Calu3 (cell line): ENCODE measurements at places on chromosomes 7 and 10. TPM values are rescaled to one million over a fixed set of nuclear protein-coding genes. Genes with fewer than 3 reads are reported as not detected.

HTR5A gene
- total RNA-seq = not detected in 2 replicates

DNA sequence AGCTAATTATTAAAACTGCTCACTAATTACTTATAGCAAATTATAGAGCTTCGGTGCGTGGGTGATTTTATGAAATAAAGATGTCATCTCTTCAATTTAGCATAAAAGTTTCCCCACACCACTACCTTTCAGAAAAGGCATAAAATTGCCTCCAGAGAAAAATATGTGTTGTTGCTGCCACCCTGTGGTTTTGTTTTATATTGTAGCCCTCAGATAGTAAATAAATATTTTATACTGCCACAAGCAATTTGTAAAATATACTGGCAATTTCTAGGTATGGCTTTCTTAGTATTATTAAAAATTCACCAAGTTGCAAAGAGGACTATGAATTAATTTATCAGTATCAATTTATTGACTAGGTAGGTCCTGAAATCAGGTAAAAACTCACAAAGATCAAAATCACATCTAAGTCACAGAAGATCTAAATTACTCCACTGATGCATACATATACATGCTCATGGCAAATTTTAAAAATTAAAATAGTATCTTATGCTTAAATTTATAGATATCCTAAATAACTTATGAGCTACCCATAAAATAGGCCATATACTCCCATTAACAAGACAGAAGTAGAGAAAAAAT is 26.5 kb downstream of the ASNS start:
- H3K36me3 ChIP-seq = no peaks in the 10 kb centered on the region
- H3K27ac ChIP-seq = no peak overlapping the region
- no peak overlapping the region for H3K4me3 ChIP-seq

- H3K4me1 ChIP-seq = no peaks in the 10 kb centered on the region
- no peaks in the 10 kb centered on the region for H3K36me3 ChIP-seq
- no peak for DNase-seq
- no peaks in the 10 kb centered on the region for H3K27me3 ChIP-seq
Measured at GRCh38 chr7:75623390-75624133, 115.2 kb downstream of the HIP1 start.

DNA sequence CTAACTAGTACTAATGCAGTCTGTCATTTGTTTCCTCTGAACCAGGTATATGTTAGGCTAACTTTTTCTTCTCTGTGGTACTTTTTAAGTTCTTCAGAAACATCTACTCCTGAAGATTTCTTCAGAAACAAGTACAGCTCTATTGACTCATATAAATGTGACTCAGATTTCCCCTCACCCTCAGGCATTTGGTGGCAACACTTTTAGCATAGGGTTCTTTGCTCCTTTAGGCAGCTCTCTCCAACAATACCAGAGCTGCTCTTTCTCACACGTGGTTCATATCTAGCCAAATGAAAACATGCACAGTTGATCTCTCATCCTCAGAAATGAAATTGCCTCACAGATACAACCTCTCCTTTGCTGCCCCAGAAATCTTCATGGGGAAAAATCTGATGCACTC is 939.8 kb downstream of the SORCS1 start:
- H3K4me3 ChIP-seq = no peak overlapping the region
- H3K4me1 ChIP-seq = no peaks in the 10 kb centered on the region
- H3K36me3 ChIP-seq = no peaks in the 10 kb centered on the region
- no peak for DNase-seq
- H3K27ac ChIP-seq = no peak overlapping the region

- no peak overlapping the region for H3K27ac ChIP-seq
- no peaks in the 10 kb centered on the region for H3K4me1 ChIP-seq
- no peak overlapping the region for H3K4me3 ChIP-seq
- no peaks in the 10 kb centered on the region for H3K36me3 ChIP-seq
- DNase-seq = no peak
- H3K27me3 ChIP-seq = no peaks in the 10 kb centered on the region
Measured at GRCh38 chr10:109202111-109202510, 721.2 kb downstream of the XPNPEP1 start.

FANK1 gene
- 0.85 and 1.6 TPM in 2 replicates for total RNA-seq

DNA sequence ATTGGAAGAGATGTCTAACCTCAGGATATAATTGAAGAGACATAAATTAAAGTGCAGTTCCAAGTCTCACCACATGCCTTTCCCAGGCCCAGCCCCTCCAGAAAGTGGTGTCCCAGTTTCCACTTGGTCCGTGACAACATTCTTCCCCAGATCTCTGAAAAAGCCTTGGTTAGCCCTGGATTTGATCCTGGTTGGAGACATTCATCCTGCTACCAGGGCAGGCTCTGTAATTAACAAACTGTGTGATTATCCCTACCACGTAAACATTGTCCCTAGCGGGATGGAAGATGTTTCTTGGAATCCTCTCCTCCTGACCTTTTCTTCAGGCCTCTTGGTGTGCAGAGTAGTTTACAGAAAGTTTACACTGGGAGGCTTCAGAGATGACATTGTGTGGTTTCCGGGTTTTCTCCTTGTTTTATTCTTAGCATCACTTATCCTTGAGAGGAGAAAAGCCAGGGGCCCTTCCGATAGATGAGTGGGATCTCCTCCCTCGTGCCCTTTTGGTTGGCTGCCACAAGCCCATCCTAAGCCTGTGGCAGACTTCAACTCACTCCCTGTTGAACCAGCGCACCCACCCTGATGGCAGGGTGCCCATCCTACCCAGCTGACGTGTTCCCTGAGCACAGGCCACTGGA is 83.8 kb downstream of the COL13A1 start:
- H3K27ac ChIP-seq = no peak overlapping the region
- DNase-seq = no peak
- H3K4me1 ChIP-seq = peaks cover 10% of the 10 kb centered on the region

DNA sequence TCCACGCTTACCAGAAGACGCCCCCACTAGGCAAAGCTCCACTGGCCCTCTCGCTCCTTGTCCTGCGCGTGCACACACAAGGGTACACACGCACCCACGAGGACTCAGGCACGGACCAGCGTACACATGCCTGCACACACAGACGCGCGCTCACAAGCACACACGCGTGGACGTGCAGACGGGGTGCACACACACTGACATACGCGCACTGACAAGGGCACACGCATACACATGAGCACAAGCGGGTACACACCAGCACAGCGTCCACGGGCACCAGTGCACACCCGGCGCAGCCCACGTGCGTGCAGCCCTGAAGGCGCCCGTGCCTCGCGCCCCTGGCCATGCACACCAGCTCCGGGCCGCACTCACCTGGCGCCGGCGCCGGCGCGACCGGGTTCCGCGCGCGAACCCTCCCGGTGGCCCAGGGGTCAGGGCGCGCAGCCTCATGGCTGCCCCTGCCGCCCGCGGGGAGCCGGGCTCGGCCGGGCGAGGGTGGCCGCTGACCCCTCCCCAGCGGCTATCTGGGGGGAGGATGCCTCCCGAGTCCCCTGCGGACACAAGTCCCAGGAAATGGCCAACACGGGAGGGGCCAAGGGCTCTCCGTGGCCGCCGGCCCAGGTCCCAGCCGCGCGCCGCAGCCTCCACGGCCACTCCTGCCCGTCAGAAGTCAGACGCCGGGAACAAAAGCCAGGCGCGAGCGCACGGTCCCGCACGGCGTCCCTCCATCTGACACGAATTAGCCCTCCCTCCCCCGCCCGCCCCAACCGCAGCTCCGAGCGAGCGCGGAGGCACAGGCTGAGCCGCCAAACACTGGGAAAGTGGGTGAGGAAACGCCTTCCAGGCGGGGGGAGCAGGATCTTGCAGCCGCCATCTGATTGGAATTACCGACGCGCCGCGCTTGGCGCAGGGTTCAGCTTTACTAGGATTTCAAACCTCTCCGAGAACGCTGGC is 45.0 kb downstream of the TNS3 start:
- H3K4me1 ChIP-seq = peaks cover 64% of the 10 kb centered on the region
- no peaks in the 10 kb centered on the region for H3K27me3 ChIP-seq
- peaks cover 20% of the 10 kb centered on the region for H3K36me3 ChIP-seq
- peak; percentile 22 for DNase-seq

- no peak overlapping the region for H3K4me3 ChIP-seq
- H3K36me3 ChIP-seq = peaks cover 14% of the 10 kb centered on the region
- H3K4me1 ChIP-seq = no peaks in the 10 kb centered on the region
- H3K27me3 ChIP-seq = no peaks in the 10 kb centered on the region
Measured at GRCh38 chr10:31607481-31607880, 288.5 kb downstream of the ZEB1 start.

- no peaks in the 10 kb centered on the region for H3K27me3 ChIP-seq
- no peak for DNase-seq
- peak overlapping the region; percentile 93 for H3K4me3 ChIP-seq
- peak overlapping the region; percentile 93 for H3K27ac ChIP-seq
- H3K36me3 ChIP-seq = peaks cover 80% of the 10 kb centered on the region
Measured at GRCh38 chr7:2554661-2555111, 638 bp downstream of the BRAT1 start.

RADIL gene
- 0.83 and 1.8 TPM in 2 replicates for total RNA-seq
